ENCODE measurements at places on chromosomes 6 and 20.

- DNase-seq, result no peak
Observed at GRCh38 chr6:26270486-26270861, 94.5 kb upstream of the BTN3A2 start.

DNA sequence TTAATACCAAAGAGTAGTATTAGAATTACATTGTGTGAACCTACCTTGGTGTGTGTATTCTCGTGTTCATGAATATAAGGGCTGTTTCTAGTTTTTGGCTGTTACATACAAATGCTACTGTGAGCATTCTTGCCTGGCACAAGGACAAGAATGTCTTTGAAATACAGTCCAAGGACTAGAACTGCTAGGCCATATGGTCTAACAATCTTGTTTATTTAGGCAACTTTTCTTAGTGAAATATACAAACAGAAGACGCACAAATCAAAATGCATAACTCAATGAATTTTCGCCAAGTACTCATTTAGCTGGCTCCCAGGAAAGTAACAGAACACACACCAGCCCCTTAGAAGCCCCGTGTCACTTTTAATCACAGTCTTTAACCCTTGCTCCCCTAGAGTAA is 28.5 kb downstream of the KDM1B start:
- DNase-seq, result no peak

- DNase-seq, result no peak
Observed at GRCh38 chr6:151822252-151823111, 15.0 kb downstream of the ESR1 start.

DNA sequence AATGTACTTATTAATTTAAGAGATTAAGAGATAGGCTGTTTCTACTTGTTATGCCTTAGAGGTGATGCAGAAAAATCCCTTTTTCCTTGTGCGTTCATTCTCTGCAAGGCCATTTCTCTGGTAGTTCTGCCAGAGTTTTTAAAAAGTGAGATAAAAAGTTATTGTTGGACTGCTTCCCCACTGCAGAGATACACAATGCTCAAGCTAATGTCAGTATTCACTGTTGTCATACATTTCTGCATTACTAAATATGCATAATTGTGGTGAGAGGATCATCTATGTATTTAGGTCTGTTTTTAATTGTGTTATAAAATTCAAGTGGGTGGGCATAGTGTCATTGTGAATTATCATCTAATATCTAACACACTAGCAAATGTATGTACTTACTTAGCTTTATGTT is 600.4 kb downstream of the HTR1B start:
- no peak for DNase-seq

- no peak for DNase-seq
Observed at GRCh38 chr6:74277777-74278186, 581.8 kb downstream of the CD109 start.

Data from stimulated activated CD8-positive, alpha-beta memory T cell treated with anti-CD3 and anti-CD28 coated beads, Interleukin-4, amount 100 ng/mL, for 4 hours (primary cell).